CD4-positive, alpha-beta memory T cell (primary cell): ENCODE measurements at places on chromosomes 7 and 10. TPM values are rescaled to one million over a fixed set of nuclear protein-coding genes. Genes with fewer than 3 reads are reported as not detected.

Gene C10orf90
- not detected for total RNA-seq

Gene IDI2
- total RNA-seq, result not detected

Gene FAM25A
- not detected for total RNA-seq

DNA sequence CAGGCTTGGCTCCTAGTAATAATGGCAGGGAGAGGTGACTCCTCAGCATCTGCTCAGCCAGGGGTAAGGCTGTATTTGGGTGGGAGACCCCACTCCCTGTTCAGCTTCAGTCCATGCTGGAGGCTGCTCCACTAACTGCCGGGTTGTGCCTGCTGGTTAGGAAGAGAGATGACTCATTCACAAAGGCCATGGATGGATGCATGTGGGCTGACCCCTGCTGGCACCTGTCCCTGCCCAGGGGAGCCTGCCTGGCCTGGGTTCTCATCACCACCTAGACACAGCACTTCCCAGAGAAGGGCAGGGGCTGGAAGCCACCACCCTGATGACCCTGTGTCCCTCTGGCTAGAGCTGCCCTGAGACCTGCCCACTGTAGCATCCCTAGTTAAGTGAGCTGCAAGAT, 59.0 kb downstream of the VSTM4 start:
- H3K36me3 ChIP-seq, result no peaks in the 10 kb centered on the region
- DNase-seq, result no peak
- no peak overlapping the region for H3K4me3 ChIP-seq
- no peaks in the 10 kb centered on the region for H3K4me1 ChIP-seq
- no peak overlapping the region for H3K27ac ChIP-seq

DNA sequence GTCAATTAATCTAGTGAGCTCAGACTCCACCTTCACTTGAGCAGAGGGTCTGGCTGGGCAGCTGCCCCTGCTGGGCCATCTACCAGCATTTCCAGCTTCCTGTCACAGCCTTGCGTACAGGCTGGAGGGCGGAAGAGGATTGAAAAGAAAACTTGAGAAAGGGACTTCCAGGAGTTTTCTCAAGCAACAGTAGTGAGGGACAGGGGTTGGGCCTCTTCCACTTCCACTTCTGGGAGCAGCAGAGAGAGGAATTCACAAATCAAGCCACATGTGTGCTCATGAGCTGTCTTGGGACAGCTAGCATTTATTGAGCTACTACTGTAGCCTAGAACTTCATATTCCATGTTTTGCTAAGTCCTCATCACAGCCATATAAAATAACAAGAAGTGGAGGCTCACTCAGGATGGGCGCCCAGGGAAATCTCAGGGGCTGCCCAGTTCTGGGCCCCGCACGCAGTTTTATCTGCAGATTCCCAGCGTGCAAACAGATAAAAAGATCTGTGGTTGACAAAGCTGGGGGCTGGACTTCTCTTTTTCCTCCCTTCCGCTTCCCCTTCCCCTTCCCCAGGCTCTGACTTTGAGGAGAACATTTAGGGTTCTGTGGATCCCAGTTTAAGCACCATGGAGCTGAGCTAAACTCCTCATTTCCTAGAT, 135.8 kb downstream of the RGS10 start:
- H3K4me1 ChIP-seq, result no peaks in the 10 kb centered on the region
- H3K27ac ChIP-seq, result no peak overlapping the region
- H3K4me3 ChIP-seq, result no peak overlapping the region
- DNase-seq, result no peak
- no peaks in the 10 kb centered on the region for H3K27me3 ChIP-seq

DNA sequence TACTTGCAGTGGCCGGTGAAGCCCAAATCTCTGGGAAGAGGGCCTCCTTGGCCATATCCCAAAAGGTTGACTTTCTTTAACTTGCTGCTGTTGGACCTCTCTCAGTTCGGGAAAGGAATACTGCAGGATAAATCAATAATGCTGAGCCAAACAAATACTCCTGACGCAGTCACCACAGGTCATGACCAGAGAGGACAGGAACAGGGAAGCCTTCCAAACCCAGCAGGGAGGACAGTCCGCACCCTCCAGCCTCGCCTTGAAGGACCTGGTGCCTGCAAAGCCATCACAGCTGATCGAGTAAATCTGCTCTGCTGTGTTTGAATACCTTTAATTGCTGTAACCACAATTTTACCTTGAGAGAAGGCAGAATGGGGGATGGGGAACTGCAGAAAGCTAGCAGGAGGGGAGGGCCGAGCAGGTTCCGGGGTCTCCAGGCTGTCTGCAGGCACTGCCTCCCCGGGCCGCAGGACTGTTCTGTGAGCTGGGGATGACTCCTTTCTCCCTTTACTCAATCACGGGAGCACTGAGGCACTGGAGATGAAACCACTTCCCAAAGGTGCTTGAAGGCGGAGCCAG, 20.8 kb upstream of the INSIG1 start:
- H3K4me1 ChIP-seq, result no peaks in the 10 kb centered on the region
- no peak overlapping the region for H3K27ac ChIP-seq
- DNase-seq, result no peak
- H3K27me3 ChIP-seq, result no peaks in the 10 kb centered on the region

DNA sequence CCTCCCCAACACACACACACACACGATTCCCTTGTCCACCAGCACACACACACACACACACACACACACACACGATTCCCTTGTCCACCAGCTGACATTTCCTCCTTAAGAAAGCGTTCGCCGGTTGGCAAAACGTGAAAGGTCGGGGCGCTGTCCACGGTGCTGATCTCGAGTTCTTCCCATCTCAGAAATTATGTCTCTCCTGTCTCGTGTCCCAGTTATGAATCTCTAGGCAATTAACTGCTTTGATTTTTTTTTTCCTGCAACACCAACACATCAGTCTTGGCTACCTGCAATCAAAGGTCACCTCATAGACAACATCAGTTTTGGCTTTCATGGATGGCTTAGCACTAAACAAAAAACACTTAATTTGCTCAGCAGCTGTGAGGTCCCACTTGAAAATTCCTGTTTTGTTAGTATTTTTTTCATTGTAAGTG, 1.9 kb downstream of the INA start:
- no peak overlapping the region for H3K4me3 ChIP-seq
- H3K27me3 ChIP-seq, result peaks cover 37% of the 10 kb centered on the region
- no peak overlapping the region for H3K27ac ChIP-seq
- H3K4me1 ChIP-seq, result peaks cover 22% of the 10 kb centered on the region
- no peaks in the 10 kb centered on the region for H3K36me3 ChIP-seq

- H3K4me3 ChIP-seq, result no peak overlapping the region
- H3K27me3 ChIP-seq, result no peaks in the 10 kb centered on the region
- no peaks in the 10 kb centered on the region for H3K4me1 ChIP-seq
- DNase-seq, result no peak
- H3K36me3 ChIP-seq, result no peaks in the 10 kb centered on the region
- no peak overlapping the region for H3K27ac ChIP-seq
Measured at GRCh38 chr7:46568420-46569132, 647.5 kb upstream of the IGFBP3 start.

DNA sequence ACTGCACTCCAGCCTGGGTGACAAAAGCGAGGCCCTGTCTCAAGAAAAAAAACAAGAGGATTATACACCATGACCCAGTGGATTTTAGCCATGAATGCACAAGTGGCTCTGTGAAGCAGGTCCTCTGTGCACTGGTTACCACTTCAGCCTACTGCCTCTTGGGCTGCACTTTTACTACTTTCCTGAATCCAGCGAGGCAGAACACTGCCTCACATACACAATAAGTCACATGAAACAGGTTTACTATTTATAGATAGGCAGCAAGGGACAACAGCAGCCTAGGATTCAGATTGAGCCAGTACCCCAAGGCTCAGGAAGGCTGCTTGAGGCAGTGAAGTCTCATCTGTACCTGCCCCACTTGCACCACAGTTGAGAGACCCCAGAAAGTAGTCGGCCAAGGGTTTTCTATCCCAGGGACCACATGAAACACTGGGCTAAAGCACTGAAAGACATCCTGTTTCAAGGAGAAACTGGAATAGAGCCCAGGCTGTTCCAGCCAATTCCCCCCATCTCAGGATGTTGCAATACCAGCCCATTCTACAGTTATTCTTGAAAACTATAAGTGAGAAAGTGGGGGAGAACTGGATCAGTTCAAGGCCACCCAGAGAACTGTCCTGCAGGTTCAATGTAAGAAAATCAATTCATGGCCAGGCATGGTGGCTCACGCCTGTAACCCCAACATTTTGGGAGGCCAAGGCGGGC, 10.3 kb upstream of the OGDH start:
- no peaks in the 10 kb centered on the region for H3K36me3 ChIP-seq
- H3K27ac ChIP-seq, result no peak overlapping the region
- H3K4me3 ChIP-seq, result no peak overlapping the region
- no peak for DNase-seq
- no peaks in the 10 kb centered on the region for H3K4me1 ChIP-seq
- no peaks in the 10 kb centered on the region for H3K27me3 ChIP-seq

DNA sequence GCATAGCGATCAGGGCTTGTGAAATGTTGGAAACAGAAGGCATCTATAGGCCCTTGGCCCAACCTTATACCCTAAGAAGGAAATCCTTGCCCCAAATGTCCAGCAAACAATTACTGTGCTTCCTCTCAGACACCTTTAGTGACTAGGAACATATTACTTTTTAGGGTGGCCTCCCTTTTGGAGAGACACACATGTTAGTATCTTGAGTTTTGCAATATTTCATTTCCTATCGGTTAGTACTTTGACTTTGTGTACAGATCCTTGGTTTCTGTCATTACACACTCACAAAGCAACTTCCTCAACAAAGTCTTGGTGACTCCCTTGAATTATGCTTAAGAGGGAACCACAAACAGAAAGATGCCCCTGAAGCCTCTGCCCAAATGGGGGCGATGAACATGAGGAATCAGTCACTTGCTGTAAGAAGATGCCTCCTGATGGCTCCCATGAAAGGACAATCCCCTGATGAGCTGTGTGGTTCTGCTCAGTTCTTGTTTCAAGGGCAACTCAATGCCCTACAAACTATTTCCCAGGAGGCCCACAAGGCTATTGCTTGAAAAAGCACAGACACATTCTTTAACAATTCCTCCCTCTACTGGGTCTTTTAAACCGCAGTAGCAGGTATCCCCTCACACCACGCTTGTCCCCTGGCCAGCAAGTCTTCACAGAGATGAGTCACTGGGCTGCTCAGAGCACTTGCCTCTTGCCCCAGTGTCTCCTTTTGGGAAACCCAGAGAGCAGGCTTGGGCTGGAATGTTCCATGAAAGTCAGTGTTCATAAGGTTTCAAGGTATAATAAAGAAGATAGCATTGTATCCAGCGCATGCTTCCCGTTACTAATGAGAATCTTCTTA, 196.2 kb downstream of the FANK1 start:
- no peak for DNase-seq
- H3K4me1 ChIP-seq, result no peaks in the 10 kb centered on the region
- no peak overlapping the region for H3K4me3 ChIP-seq
- no peaks in the 10 kb centered on the region for H3K27me3 ChIP-seq

DNA sequence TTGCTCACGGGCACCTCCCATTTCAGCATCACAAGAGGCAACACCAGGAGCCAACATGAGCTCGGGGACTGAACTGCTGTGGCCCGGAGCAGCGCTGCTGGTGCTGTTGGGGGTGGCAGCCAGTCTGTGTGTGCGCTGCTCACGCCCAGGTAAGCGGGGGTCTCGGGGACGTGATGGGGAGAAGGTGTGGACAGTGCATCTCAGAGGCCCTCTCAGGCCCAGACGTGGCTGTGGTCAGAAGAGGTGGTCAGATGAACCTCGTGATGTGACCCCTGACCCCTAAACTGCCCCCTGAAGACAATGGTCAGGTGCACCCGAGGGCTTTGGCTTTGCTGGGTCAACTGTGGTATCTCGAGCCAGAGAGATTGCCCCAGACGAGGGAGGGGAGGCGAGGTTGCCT, 6.1 kb downstream of the LAT2 start:
- no peak overlapping the region for H3K4me3 ChIP-seq
- peaks cover 9% of the 10 kb centered on the region for H3K4me1 ChIP-seq
- H3K36me3 ChIP-seq, result no peaks in the 10 kb centered on the region
- no peak overlapping the region for H3K27ac ChIP-seq
- DNase-seq, result no peak

DNA sequence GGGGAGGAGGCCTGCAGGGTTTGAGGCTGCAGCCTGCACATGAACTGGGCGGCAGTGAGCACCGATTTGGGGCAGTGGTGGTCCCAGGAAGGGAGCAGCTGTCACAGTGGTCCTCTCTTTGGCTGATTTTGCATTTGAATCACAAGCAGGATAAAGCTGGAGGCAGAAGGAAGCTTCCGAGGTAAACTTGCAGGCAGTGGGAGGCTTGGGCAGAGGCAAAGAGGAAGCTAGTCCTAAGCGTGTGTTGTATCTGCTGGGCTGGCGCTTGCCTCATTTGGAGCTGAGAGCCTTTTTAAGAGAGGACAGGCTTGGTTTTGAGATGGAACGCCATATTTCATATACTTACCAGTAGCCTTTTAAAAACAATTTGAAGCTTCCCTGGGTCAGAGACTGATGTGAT, 177.2 kb upstream of the PODXL start:
- H3K27ac ChIP-seq, result no peak overlapping the region
- H3K4me1 ChIP-seq, result no peaks in the 10 kb centered on the region
- H3K4me3 ChIP-seq, result no peak overlapping the region
- H3K27me3 ChIP-seq, result no peaks in the 10 kb centered on the region

GRCh38 chr7:82578430-82578829, 134.9 kb upstream of the CACNA2D1 start:
- H3K36me3 ChIP-seq, result no peaks in the 10 kb centered on the region
- H3K4me3 ChIP-seq, result no peak overlapping the region
- no peak for DNase-seq
- no peak overlapping the region for H3K27ac ChIP-seq
- no peaks in the 10 kb centered on the region for H3K4me1 ChIP-seq
